ENCODE measurements at places on chromosomes 6 and 20. TPM values are rescaled to one million over a fixed set of nuclear protein-coding genes. Genes with fewer than 3 reads are reported as not detected.

Gene DUSP15
- total RNA-seq = 9.9 TPM

Gene JPH2
- total RNA-seq = under 0.01 TPM

Gene RRP36
- total RNA-seq = 86.6 TPM

Gene UTRN
- 281 TPM for total RNA-seq

Gene SDHAF4
- 8.0 TPM for total RNA-seq

Gene SNAP25
- total RNA-seq = 0.65 TPM

Gene ULBP1
- total RNA-seq = 1.7 TPM

Gene MUC22
- not detected for total RNA-seq

Gene SIM1
- total RNA-seq = under 0.01 TPM

- no peak for DNase-seq
Observed at GRCh38 chr6:146133866-146134265, 105.0 kb downstream of the GRM1 start.

- DNase-seq = peak; percentile 71
Observed at GRCh38 chr6:165231581-165232561, 77.5 kb downstream of the C6orf118 start.

- DNase-seq = no peak
Observed at GRCh38 chr6:163655217-163656121, 241.0 kb downstream of the QKI start.

- DNase-seq = no peak
Observed at GRCh38 chr20:20331156-20331555, 36.7 kb upstream of the INSM1 start.

DNA sequence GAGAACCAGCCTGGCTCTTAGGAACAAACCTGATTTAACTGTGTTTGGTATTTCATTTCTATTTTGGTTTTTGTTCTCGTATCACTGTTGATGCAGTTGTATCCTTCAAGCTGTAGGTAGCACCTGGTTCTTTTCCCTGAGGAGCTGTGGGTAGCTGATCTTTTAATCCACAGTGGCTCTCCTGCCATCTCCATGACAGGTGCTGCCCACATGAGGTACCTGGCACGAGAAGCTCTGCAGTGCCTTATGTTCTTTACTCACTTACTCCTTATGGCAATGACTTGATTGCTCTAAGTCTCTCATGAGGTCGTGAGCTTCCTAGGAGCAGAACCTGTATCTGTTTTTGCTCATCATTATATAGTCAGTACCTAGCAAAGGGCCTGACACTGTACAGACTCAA lies 74.3 kb upstream of the EMILIN3 start:
- no peak for DNase-seq

DNA sequence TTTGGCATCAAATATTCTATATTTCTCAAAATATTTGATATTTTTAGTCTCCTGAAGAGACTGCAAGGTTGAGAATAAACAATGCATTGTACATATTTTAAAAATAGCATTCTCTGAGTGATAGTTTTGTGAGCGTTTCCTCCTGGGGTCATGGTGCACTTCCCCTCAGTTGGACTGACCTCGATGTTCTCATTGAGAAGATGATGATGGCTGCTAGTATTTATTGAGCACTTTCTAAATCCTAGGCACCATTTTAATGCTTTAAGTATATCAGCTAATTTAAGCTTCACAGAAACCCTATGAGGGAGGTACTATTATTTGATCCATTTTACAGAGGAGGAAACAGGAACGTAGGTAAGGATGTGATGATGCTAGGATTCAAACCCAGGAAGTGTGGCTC lies 18.2 kb downstream of the DSE start:
- DNase-seq = no peak

DNA sequence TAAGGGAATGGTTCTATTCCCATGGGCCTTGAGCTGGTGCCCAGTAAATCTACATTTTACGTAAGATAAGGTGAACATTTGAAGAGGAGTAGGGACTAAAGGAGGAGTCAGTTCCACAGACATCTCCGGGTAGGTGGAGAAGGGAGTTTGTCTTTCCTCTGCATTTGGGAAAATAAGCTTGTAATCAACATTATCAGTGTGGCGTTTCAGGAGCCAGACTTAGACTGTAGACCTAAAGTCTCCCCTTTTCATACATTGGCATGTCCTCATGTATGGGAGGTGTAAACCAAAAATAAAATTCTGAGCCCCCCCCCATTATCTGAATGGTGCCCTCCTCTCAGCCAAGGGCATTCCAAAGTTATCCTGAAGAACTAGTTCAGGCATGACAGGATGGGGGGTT lies 40.2 kb downstream of the NINL start:
- no peak for DNase-seq

DNA sequence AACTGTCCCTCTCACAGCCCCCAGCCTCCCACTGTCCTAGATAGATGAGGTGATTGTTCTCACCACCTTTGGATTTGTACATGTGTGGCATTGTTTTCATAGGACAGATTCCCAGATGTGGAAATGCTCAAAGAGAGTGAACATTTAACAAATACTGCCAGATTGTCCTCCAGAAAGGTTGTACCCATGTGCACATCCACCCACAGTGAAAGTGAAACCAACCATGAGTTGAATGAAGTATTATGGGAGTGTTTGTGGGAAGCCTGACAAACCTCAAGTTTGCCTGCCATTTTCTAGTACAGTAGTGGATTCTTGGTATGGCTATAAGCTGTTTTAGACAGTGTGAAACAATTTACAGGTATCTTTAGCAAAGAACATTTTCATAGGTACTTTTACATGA lies 42.7 kb downstream of the ANKRD6 start:
- DNase-seq = peak; percentile 37

- DNase-seq = no peak
Observed at GRCh38 chr6:108742041-108742440, 106.2 kb upstream of the ARMC2 start.

GRCh38 chr6:24448396-24448795 lies 41.0 kb downstream of the GPLD1 start:
- no peak for DNase-seq

GRCh38 chr6:82330171-82330804 lies 33.3 kb upstream of the TPBG start:
- DNase-seq = no peak

DNA sequence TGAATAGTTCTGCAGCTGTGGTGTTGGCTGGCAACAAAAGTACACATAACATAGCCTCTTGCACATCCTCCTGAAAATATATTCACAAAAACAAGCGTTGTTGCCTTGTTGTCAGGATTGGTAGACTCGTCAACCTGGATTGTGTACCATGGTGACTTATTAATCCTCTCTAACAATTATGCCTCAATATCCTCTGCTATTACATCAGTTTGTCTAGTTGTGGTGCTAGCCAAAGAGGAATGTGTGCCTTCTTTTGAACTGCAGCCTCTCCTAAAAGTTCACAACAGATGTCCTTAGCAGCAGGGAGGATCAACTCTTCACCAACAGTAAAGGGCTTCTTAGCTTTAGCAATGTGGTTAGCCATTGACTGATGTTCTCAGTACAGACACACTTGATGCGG lies 3.6 kb upstream of the SF3B5 start:
- DNase-seq = no peak

DNA sequence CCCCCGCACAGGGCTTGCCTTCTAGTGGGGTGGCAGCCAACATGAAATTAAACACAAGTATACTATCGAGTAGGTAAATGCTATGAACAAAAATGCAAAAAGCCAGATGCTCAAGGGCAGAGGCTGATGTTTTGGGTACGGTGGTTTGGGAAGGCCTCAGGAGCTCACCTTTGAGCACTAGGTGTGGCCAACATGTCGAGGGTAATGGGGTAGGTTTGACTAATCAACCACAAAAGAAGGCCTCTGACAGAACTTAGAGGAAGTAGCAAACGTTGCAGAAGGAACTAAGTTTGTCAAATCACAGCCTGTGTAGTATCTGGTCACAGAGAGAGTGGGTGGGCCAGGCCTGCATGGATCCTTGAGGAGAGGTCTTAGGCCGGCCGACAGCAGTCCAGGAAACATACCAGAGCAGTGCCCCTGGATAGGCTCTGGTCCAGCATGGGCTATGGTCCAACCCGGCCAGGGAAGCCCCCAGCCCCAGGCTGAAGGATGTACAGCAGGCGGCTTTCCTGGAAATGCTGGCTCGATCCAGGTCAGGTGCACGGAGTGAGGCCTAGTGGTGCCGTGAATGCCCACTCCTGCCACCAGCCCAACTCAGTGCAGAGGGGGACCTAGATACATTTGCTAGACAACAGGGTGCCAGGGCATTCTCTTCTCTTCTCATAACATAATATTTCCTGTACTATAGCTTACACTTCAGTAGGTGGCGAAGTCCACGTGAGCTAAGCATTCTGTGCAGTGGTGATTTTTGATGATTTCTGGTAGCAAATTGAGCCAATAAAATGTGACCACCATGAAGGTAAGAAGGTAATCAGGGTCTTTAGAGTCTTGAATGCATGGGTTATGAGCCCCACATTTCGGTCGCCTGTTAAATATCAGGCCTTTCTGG lies 56.3 kb upstream of the CD93 start:
- DNase-seq = no peak

GRCh38 chr20:50460608-50461267 lies 49.4 kb upstream of the PTPN1 start:
- peak; percentile 84 for DNase-seq

DNA sequence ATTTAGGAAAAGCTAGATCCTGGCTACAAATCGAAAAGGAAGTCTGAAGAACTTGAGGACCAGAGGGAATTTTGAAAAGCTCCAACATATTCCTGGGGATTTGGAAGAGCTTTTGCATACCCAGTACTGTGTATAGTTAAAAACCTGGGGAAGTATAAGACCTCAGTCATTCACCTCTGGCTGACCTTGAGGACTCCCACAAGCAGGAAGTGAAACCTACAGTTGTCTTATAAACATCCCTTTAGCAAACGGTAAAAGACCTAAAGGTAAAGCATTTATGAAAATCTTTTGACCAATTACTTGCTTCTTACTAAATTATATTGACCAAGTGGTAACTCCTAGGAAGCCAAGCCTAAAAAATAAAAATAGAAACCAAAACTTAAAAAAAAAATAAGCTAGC lies 175.0 kb downstream of the HAO1 start:
- no peak for DNase-seq

- no peak for DNase-seq
Observed at GRCh38 chr6:127516662-127517273, 2.4 kb downstream of the MTCL3 start.

DNA sequence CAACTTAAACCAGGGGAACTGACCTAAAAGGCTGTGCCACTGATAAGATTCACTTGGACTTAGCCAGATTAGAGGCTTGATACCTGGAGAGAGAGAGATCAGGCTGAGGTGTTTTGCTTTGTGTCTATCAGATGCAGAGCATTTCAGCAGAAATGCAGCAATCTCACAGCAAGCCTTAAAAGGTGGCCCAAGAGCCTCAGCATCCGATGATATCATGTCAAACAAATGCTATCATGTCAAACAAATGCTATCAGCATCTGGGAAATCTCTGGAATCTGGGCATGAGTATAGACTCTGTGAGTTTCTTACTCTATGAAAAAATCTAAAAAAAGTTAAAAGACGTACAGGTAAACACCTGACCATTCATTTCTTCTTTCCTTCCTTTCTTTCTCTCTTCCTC lies 718.9 kb downstream of the EYS start:
- no peak for DNase-seq

- peak; percentile 5 for DNase-seq
Observed at GRCh38 chr6:79808921-79809320, 138.4 kb downstream of the ELOVL4 start.

- DNase-seq = no peak
Observed at GRCh38 chr6:119243037-119243436, 106.5 kb downstream of the MAN1A1 start.
